ENCODE measurements at places on chromosomes 3 and 15. TPM values are rescaled to one million over a fixed set of nuclear protein-coding genes. Genes with fewer than 3 reads are reported as not detected.

- DNase-seq, result peak; percentile 89
Observed at GRCh38 chr3:151168269-151169094, 34.5 kb downstream of the GPR171 start.

DNA sequence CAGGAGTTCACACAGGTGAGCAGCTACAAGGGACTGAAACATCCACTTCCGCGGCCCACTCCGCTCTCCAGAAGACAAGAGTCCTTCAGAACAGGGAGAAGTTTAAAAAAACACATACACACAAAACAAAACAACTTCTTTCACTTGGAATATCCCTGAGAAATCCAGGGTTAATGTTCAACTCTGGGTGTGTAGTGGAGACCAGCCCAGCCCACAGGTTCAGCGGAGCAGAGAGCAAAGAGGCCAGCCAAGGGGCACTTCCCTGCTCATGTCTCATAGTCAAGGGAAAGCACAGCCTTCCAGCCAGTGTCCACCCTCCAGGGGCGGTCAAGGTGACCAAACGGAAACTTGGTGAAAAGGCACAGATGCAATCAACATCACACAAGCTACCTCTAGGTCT is 41.6 kb downstream of the WNT5A start:
- DNase-seq, result peak; percentile 81

CHRM5 gene
- total RNA-seq, result not detected

DNA sequence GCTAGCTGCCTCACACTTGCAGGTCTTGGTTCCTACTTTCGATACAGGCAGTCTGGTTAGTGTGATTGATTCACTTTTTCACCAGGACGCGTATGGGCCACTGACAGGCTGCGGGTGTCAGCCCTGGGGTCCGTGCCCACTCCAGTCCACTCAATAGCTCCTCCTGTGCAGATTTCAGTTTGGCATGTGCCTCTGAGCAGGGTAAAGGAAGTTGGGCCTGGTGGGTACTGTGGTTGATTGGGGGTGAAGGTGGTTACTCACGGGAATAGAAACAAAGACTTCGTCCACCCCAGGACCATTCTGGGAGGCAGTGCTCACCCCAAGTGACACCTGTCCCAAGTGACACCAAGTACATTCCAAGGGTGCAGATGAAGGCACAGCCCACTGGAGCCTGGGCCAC is 62.3 kb downstream of the EPHB1 start:
- DNase-seq, result no peak

SLC12A8 gene
- 20.7 TPM for total RNA-seq

DNA sequence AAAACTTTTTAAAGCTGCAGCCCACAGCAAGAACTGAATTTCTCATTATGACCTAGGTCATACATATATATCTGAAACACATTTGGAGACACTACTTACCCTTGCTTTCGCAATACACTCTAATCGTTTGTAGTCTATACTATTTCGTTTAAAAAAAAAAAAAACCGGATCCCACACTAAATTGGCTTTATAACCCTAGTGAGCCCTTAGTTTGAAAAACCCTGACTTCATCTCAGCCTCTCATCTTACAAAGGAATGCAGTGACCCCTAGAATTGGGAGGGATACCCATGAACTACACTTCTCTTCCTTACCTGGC is 4.2 kb downstream of the RARRES1 start:
- DNase-seq, result no peak

DNA sequence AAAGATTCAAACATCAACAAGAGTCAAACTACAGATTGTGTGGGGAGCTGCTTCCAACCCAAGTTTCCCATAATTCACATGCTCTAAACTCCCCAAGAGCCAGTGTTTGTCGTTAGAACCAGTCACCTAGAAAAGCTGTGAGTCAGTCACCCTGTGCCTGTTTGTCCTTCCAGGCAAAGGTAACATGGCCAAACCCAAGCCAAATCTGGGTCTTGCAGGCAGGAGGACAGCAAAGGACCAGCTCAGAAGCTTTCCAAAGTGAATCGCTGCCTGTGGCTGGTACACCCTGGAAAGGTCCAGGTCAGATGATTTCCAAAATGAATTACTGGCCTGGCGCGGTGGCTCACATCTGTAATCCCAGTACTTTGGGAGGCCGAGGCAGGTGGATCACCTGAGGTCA is 251.5 kb downstream of the FAM43A start:
- peak; percentile 2 for DNase-seq

PLA1A gene
- 0.58 TPM for total RNA-seq

ZFYVE19 gene
- total RNA-seq, result 22.9 TPM

DNA sequence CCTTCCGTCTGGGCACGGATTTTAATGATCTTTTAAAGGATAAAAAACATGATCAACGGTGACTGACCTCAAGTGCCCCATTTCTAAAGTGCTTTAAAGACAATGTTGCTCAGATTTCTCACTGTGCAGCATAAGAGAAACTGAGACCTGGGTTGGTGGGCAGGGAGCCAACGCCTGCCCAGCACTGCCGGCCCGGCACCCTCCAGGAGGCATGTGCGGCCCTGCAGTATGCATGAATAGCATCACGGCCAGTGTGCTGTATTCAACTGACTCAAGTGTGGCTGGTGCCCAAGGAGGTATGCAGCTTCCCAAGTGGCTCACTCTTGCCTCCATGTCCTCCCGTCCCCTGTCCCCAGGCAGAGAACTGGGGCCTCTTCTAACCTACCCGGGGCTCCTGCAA is 30.3 kb downstream of the SEC61A1 start:
- DNase-seq, result no peak

- DNase-seq, result no peak
Observed at GRCh38 chr3:135325096-135325495, 530.0 kb downstream of the EPHB1 start.

STRA6 gene
- not detected for total RNA-seq

DNA sequence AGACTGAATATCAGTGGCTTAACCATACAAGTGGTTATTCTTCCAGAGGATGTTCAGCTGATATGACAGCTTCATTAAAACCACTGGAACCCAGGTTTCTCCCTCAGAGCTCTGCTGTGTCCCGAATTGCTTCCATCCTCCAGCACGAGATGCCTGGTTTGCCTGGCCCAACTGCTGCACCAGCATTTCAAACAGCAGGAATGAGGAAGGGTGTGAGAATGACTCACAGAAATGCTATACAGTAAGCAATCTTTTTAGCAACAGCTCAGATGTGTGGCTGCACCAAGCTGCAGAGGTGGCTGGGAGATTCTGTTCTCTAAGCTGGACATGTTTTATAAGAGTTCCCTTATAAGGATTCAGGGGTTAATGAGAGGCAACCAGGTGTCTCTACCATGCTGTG is 271.0 kb downstream of the GABRG3 start:
- no peak for DNase-seq

DNA sequence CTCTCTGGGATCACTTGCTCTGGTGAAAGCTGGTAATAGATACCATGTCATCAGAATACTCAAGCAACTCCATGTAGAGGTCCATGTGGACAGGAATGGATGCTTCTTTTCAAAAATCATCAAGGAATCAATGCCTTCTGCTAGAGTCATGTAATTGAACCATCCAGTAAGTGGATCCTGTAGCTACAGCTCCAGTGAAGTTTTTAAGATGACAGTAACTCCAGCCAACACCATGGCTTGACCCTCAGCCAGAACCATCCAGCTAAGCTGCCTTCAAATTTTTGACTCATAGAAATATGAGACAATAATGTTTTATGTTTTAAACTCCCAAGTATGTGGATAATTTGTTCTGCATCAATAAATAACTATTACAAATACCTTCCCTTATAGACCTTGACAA is 923.7 kb downstream of the EPHA3 start:
- no peak for DNase-seq

- DNase-seq, result no peak
Observed at GRCh38 chr15:85162237-85162636, 180.6 kb downstream of the PDE8A start.

HHLA2 gene
- total RNA-seq, result 192 TPM

DNA sequence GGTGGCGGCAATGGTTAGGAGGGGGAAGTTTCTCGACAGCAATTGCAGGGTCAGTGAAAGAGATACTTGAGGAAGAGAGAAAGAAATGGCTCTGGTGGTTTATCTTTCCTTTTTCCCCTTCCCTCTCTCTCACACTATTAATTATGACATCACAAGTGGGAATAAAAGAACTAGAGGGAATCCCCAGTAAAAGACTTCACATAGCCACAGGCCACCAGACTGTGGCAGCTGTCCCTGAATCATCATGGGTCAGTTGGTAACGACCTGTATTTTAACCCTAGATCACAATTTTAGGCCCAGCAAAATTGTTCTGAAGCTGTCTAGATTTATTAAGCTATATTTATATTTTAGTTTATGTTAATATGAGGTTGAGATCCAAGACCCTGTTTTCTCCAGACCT is 40.3 kb downstream of the MBNL1 start:
- no peak for DNase-seq

DNA sequence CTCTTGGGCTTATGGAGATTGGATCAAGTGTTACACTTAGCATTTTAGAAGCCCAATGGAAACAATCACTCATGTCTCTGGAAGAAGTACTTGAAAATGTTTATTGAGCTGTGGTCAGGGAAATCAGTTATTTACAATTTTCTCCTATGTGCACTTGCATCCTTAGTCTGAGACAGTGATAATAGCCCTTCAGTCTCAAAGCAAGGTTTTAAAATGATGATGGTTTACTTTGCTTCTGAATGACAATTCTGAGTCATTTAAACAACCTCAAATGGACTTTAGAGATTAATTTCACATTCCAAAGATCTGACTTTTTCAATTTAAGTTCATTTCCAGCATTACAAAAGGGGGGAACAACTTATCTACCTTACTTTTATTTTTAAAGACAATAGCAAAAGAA is 20.1 kb downstream of the TIPARP start:
- DNase-seq, result no peak
